Right ventricle myocardium superior (tissue), 1 donor: ENCODE measurements at places on chromosomes 4 and X.

- no peak for DNase-seq
Measured at GRCh38 chr4:99208719-99209075, 10.3 kb downstream of the ADH6 start.

GRCh38 chr4:149311076-149311475, 504.6 kb downstream of the IQCM start:
- DNase-seq = no peak

DNA sequence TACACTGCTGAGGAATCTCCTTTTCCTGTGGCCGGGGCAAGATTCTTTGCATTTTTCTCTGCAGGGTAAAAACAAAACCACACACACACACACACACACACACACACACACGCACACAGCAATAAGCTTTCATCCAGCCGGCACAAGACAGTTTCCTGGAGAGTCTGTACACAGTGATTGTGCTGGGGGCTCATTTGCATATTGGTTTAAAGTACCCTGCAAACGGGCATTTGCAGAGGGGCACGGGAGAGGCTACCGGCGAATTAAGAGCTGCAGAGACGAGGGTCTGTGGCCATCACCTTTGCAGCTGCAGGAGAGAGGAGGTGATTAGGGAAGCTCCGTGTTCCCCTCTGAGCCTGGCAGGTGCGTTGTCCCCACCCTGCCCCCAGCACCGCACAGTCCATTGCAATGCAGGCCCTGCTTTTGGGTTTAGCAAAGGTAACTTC, 219.9 kb downstream of the SHOX start:
- DNase-seq = no peak

DNA sequence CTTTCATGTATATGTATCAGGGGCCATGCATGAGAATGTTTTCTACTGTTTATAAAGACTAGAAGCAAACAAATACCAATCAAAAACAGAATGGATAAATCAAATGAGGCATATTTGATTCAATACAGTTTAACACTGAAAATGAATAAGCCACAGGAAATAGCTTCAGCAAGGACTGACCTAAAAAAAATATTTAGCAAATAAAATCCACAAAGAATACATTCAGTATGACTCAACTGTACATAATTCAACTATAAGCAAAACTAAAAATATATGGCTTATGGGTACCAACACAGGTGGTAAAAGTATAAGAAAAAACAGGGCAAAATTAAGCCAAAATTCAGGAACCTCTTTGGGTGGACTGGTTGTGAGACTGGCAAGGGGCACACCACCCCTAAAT, 112.9 kb downstream of the KCNIP4 start:
- DNase-seq = no peak

GRCh38 chr4:148874331-148874730, 432.1 kb upstream of the NR3C2 start:
- no peak for DNase-seq

- DNase-seq = no peak
Measured at GRCh38 chr4:138562544-138562991, 320.4 kb upstream of the SLC7A11 start.

DNA sequence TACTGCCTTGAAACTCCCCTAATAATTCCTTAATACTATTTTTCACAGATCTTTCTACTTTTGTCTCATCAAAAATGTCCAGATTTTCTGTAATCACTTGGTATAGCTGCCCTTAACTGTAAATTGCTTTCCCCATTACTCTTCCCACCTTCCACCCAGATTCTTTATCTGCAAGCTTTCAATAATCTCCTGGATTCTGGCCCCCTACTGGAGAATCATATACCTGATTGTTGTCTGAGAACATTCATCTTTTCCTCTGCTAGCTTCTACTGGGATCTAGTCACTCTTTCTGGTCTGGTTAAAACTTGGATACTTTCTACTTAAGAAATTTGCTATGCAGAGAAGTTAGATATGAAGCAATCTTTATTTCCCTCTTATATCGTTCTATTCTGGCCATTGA, 552.6 kb downstream of the PCDH19 start:
- no peak for DNase-seq

GRCh38 chrX:32281853-32282252, 929.5 kb downstream of the DMD start:
- no peak for DNase-seq

- DNase-seq = no peak
Measured at GRCh38 chrX:134688839-134689238, 30.6 kb upstream of the PLAC1 start.

GRCh38 chr4:141301216-141301615, 80.5 kb downstream of the ZNF330 start:
- DNase-seq = no peak

GRCh38 chr4:66649236-66649635, 896.1 kb downstream of the CENPC start:
- no peak for DNase-seq

DNA sequence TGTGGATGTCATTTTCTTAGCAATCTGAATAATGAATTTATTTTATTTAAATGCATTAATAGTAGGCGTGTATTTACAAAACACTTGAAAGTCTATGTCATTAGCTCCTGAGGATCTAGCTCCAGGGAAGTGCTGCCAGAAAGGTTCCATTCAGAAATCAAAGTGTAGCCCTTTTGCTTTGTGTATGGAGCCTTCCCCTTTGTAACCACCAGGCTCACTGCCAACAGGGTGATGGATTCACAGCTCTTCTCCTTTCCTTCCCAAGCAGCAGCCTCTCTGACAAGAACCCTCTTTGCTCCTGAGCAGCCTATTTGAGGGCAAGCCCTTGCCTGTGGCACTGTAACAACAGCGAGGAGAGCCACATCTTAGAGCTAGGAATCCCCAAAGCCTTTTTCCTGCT, 286.0 kb upstream of the RASGEF1B start:
- no peak for DNase-seq

GRCh38 chrX:19774905-19775304, 112.5 kb downstream of the SH3KBP1 start:
- DNase-seq = no peak
